ENCODE measurements at places on chromosomes 4 and X.

GRCh38 chr4:142824368-142824767 is 21.7 kb downstream of the INPP4B start:
- no peak for DNase-seq

- no peak for DNase-seq
Observed at GRCh38 chrX:49075347-49075746, 1.5 kb upstream of the PRAF2 start.

GRCh38 chrX:41857670-41858069 is 65.7 kb downstream of the CASK start:
- no peak for DNase-seq

GRCh38 chr4:164307262-164307661 is 446.7 kb upstream of the SMIM31 start:
- DNase-seq = no peak

DNA sequence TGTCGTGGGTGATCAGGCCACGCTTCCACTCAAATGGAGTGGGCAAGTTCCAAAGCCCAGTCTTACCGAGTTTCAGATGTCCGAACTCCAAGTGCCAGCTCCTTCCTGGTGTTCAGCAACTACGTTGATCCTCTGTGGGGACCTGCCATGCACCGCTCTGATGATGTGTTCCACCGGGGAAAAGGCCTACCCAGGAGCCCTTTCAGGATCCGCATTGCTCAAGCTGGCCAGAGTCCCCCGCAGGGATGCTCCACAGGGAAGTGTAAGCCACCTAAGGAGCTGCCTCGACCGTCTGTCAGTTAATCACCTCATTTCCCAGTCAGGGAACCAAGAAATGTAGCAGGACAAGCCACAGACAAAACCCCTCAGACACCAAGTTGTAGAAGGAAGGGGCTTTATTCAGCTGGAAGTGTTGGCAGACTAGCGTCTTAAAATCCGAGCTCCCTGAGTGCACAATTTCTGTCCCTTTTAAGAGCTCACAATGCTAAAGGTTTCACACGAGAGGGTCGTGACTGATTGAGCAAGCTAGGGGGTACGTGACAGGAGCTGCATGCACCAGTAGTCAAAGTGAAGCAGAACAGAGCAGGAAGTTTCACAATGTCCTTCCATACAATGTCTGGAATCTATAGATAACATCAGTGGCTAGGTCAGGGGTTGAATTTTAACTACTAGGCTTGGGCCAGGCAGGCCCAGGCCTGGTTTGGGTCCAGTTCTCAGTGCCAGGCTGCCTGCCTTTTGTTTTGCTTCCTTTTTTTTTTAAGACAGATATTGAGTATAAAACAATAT is 126.2 kb upstream of the ZDHHC15 start:
- no peak for DNase-seq

DNA sequence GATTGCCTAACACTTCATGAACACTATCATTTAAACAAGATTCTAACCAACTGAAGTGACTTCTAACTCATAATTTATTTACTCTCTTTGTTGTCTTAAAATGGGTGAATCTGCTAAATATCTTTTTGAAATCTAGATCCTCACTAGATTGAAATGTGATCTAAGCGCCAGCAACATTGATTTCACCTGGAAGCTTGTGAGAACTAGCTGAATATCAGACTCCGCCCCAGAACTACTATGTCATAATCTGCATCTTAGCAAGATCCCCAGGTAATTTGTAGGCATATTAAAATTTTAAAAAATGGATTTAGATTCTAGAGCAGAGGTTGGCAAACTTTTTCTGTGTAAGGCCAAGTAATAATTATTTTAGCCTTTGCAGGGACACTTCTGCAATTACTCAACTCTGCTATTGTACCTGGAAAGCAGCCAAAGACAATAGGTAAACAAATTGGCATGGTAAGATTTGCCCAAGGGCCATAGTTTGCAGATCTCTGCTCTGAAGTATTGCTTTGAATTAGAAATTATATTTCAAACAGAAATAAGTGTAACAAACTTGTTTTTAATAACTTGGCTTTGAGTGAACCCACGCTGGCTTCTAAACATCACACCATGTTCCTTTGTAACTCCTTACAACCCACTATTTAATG is 121.5 kb downstream of the REELD1 start:
- no peak for DNase-seq

GRCh38 chr4:106796876-106797275 is 239.2 kb downstream of the DKK2 start:
- DNase-seq = no peak

DNA sequence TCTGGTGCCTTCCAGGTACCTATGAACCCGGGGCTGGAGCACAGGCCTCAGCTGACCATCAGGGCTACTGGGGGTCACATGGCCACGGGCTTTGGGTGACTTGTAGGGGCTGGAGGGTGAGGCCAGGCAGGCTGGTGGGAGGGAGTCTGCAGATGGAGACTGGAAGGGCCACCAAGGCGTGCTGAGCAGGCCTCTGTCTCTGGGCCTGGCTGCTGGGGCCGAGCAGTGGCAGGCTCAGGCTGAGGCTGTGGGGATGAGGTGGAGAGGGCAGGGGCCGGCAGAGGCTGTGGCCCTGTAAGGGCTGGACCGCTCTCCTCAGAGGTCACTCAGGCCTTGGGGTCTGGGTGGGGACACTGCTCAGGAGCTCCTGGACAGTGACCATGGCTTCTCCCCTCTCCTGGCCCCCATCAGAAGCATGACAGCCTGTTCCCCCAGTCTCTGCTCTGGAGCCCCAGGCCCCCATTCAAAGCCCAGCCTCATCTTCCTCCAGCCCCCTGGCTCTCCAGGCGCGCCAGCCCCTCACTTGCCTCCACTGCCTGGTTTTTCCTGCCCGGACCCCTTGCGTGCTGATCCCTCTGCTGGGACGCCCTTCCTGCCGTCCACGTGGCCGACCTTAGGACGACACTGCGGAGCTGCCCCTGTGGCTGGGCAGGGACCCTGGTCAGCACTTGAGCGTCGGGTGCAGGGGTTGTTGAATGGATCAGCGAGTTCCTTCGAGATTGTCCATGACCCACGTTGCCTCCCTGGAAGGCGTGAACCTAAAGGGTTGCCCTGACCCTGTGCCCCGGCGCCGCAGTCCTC is 11.1 kb upstream of the NAT8L start:
- no peak for DNase-seq

GRCh38 chr4:132417220-132417619 is 731.9 kb upstream of the PCDH10 start:
- DNase-seq = no peak

DNA sequence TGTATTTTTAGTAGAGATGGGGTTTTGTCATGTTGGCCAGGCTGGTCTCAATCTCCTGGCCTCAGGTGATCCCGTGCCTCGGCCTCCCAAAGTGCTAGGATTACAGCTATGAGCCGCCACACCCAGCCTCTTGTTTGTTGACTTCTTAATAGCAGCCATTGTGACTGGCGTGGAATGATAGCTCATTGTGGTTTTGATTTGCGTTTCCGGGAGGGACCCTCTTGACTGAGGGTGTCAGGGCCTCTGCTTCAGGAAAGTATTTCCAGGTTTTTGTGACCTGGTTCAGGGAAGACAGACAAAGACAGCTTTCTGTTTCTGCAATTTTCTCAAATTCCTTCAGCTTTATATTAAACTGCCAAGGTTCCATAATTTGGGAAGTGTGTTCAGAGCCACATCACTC is 15.1 kb downstream of the CSF2RA start:
- no peak for DNase-seq

DNA sequence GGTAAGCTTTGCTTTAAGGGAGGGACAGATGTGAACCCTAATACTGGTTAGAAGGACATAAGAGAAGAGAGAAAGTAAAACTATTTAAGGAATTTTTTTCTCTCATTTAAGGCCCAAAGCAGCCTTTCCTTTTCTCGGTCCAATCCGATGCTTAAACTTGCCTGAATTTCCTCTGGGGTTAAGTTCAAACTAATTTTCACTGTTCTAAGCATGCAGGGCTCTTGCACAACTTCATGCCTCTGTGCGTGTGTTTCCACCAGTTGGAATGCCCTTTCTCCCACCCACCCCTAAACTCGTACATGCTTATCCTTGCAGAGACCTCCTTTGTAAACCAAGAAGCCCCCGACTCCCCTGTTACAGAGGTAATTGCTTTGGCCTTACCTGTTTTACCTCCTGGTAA is 204.7 kb downstream of the CBR4 start:
- DNase-seq = no peak

DNA sequence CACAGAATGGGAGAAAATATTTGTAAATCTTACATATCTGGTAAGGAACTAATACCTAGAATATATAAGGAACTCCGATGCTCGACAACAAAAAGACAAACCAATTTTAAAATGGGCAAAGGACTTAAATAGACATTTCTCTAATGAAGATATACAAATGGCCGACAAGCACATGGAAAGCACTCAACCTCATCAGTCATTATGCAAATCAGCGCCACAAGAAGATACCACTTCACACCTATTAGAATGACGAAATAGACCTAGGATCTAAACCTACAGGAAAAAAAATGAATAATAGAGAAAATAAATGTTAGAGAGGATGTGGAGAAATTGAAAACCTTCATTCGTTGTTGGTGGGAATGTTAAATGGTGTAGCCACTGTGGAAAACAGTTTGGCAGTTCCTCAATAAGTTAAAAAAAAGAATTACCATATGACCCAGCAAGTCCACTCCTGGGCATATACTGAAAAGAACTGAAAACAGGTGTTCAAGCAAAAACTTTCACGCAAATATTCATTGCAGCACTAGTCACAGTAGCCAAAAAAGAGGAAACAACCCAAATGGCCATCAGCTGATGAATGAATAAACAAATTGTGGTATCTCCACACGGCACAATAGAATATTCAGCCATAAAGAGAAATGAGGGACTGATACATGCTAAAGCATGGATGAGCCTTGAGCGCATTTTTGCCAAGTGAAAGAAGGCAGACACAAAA is 57.3 kb upstream of the WDR19 start:
- no peak for DNase-seq

DNA sequence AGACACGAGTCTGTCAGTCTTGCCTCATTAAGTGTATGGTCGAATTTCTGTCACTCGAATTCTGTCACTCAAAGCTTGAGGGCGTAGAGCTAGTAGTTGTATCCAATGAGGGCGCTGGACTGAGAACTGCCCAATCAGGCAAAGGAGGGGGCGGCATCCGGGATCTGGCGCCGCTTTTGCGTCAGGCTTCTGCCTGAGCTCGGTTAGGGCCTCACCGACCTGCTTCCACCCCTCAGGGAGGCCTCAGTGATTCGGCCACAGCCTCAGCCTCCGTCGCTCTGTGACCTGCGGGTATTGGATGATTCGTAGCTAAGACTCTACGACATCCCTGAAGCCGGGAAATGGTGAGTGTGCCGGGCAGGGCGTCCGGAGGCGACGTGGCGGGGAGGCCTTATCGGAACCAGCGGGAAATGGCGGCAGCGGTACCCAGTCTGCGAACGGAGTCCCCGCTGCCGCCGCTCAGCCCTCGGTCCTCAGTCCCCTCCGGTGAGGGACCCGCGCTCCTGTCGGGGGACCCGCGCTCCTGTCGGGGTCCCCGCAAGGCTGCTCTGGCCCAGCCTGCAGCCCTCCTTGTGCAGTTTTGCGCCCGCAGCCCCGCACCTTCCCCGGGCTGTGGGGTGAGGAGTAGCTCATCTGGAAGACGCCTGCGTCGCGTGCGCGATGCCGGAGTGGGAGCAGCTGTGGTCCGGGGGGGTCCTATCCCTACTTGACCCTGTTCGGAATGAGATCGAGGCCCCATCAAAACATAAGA is 88.3 kb downstream of the ZNF718 start:
- DNase-seq = peak; percentile 28

- no peak for DNase-seq
Observed at GRCh38 chrX:12894074-12895030, 12.1 kb upstream of the TLR8 start.

- no peak for DNase-seq
Observed at GRCh38 chr4:148778980-148779675, 336.9 kb upstream of the NR3C2 start.

DNA sequence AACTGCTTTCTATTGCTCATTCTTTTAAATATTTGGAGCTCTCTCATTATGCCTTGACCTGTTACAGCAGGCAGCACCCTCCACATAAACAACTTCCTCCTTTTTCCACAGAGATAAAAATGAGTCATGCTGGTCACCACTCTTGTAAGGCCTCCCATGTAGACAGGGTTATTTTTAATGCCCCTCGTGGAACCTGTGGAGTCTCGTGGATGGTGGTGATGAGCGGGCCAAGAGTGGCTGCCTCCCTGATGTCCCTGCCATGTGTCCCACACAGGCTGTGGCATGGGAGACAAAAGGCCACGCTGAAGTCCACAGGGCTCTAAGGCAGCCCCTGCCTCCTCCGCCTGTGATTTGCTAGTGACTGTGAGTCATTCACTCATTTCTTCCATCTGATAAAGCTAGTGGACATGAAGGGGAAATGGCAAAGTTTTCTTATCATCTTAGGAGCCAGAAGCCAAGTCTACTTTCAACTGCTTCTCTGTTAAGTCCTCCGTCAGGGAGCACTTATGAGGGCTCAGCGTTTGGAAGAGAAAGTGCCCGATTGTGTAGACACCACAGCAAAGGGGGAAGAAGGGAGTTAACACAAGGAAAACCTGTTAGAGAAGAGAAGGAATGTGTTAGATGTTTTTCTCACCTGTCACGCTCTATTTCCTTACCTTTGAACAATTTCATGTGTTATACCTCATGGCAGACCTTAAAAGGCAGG is 121.6 kb upstream of the FAT1 start:
- peak; percentile 87 for DNase-seq

GRCh38 chrX:13396924-13397323 is 77.1 kb upstream of the ATXN3L start:
- DNase-seq = no peak

- no peak for DNase-seq
Observed at GRCh38 chr4:168843635-168844034, 166.4 kb downstream of the CBR4 start.

DNA sequence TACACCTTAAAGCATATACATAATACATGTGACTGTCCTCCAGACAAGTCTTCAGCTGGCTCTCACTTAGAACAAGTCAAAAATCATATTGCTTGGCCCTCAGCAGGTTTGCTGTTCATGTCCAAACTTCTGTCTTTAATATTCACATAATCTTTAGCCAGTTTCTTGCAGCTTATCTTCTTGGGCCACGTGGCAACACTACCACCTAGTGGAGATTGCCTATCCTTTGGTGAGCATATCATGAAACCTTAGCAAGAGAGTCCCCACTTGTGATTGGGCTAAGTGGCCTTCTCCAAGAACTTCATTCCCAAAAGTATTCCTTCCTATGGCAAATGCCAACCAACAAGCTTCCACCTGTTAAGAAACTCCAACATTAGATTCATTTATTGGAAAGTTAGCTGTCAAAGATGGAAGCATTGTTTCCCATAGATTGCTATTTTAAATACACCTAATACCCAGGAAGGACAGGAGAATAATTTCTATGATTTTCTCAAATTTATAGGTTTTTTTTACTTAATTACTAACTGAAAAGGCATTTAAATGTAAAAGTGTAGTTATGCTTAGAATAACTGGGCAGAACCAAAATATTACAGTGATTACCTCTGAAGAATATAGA is 231.9 kb upstream of the INTU start:
- peak; percentile 38 for DNase-seq

GRCh38 chr4:82747686-82748575 is 50.7 kb downstream of the SCD5 start:
- no peak for DNase-seq
